ENCODE measurements at places on chromosomes 3 and 15.

DNA sequence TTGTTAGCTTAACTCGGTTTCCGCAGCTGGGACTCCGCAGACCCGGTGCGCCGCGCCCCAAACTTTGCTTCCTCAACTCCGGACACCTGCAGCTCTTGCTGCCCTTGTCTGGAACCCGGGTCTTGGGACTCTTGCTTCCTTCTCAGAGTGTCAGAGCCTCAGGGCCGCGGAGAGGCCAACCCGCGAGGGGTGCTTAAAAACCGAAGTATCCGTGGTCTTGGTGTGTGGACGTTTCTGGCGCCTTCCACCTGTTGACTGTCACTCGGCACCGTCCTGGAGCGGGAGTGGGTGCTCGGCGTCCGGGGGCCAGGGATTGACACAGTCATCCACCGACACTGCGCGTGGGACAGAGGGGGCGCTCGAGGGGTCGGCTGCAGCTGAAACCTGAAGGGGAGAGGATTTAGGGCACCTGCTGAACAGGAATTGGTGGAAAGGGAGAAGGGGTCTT, 386 bp downstream of the SQOR start:
- no peak for DNase-seq

- DNase-seq: no peak
Measured at GRCh38 chr15:41928637-41929620, 35.1 kb upstream of the SPTBN5 start.

GRCh38 chr3:58899159-58899952, 150.5 kb downstream of the CFAP20DC start:
- DNase-seq: peak; percentile 20

GRCh38 chr3:125129512-125129997, 73.8 kb upstream of the HEG1 start:
- DNase-seq: peak; percentile 96

GRCh38 chr15:67132276-67132675, 66.9 kb downstream of the SMAD3 start:
- DNase-seq: no peak

- DNase-seq: no peak
Measured at GRCh38 chr3:128603811-128604775, 46.5 kb downstream of the RPN1 start.

DNA sequence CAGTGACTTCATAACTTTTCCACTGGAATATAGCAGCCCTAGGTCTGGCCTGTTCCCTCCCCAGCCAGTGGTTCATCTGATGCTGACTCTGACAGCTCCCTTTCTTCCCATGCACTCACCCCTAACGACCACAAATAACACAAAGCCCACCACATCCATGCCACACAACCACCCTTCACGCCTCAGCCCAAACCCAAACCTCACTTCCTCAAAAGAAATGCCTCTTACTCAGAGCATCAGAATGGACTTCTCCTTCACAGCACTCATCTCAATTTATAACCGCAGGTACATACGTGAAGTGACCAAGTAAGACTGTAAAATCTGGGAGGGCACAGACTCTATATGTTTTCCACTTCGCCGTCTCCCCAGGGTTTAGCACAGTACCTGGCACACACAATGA, 1.1 kb downstream of the RBSN start:
- DNase-seq: no peak

DNA sequence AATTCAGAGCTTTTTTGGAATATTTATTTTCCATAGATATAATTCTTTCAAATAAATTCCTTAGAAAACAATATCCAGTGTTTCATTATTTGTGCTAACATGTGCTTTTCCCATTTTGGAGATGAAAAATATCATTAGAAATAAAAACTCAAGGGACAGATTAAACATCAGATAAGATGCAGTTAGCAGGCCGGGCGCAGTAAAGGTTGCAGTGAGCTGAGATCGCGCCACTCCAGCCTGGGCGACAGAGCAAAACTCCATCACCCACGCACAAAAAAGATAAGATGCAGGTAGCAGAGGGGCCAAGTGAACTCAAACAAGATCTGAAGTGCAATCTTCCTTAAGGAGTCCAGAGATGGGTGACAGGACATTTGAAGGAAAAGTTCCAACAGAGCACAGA, 48.0 kb downstream of the ZNF445 start:
- no peak for DNase-seq

- no peak for DNase-seq
Measured at GRCh38 chr3:112682361-112682760, 41.4 kb upstream of the CCDC80 start.

DNA sequence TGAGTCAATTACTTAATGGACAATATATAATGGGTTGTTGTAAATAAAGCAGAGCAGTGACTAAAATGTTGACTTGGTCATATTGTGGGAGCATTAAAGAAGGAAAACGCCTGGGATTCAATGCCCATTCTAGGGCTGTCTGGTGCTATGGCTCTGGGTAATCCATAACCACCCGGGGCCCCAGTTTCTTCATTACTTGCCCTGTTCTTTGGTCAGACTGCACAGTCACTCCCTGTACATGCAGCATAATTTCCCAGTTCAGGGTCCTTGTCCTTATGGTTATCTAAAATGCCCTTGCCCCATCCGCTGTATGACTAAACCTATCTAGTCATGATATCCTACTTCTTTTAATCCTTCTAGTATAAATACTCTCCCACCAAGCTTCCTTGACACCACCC, 27.5 kb upstream of the DENND4A start:
- DNase-seq: no peak

- DNase-seq: no peak
Measured at GRCh38 chr15:41923401-41923997, 29.6 kb upstream of the SPTBN5 start.

DNA sequence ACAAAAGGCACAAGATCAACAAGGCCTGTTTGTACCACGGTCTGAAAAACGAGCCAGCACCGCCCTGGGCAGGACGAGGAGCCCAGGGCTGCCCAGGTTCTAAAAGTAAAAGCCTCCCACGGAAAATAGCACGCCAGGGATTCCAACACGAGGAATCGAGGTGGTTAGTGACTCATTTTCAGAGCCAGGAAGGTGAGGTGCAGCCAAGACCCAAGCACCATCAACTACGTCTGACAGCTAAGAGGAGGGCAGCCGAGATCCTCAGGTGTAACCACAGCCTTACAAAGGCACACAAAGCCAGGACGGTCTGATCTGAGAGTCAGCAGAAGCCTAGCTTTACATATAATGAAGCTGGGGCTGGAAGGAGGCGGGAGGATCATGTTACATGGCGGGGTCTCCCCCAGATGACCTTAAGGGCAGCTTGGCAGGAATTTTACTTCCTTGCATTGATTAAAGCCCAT, 52.5 kb downstream of the ATP10A start:
- no peak for DNase-seq

- DNase-seq: peak; percentile 25
Measured at GRCh38 chr3:54713455-54713854, 214.4 kb downstream of the LRTM1 start.
